ENCODE measurements at places on chromosomes 12 and 14.

- no peak for DNase-seq
These were observed 30.2 kb downstream of the KCTD10 start for GRCh38 chr12:109446869-109447268.

- DNase-seq = no peak
These were observed 38.9 kb upstream of the BDKRB2 start for GRCh38 chr14:96165493-96166436.

- no peak for DNase-seq
These were observed 9.2 kb downstream of the CD69 start for GRCh38 chr12:9751204-9752144.

- DNase-seq = no peak
These were observed 2.1 kb downstream of the GLIPR1 start for GRCh38 chr12:75482646-75483045.

DNA sequence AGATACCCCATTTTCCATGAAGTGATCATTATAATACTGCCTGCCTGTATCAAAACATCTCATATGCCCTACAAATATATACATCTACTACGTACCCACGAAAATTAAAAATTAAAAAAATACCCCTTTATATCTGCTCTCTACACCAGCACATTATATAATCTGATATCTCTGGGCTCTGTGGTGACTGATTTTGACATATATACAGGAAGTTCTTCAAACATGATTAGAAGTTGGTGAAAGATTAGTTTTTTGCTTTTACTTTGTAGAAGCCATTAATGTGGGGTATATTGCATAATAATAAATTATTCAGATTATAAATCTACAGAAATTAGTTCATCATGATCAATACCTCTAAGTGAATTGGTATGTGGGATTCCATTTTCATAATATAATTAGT, 126.7 kb upstream of the MDM1 start:
- DNase-seq = no peak

DNA sequence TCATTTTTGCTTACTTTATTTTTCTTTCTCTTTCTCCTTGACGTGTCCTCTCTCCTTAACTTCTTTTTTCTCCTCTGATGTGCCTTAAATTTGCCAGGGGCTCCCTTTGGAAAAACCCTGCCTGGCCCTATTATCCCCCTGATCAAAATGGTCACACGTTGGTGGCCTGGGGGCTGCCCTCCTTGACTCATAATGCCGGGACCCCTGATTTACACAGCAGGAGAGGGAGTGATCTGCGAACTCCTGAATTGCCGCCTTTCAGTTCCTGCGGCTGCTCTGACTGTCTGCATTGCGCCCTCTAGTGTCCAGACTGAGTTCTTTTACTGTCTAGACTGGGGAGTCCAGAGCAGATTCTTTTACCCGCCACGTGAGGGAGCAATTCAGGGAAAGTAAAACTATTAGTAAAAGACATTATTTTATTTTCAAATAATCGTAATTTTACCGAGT, 44.8 kb upstream of the GZMB start:
- no peak for DNase-seq

DNA sequence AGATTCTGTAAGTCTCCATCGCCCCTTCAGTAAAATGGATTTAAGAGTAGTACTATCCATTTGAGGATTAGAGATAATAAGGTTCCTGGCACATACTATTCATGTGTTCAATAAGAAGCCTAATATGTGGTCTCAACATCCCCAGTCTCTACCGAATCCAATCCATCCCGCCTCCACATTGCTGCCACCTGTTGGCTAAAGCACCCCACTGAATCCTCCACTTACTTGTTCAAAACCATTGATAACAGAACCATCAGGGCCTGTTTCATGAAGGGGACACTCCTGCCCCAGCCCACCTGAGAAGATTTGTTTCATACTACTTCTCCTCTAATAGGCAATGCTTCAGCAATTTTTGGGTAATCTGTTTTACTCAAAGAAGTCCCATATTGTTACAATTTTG, 147.5 kb downstream of the SLC2A13 start:
- DNase-seq = no peak

- no peak for DNase-seq
These were observed 724.8 kb downstream of the C12orf50 start for GRCh38 chr12:87304406-87304805.

DNA sequence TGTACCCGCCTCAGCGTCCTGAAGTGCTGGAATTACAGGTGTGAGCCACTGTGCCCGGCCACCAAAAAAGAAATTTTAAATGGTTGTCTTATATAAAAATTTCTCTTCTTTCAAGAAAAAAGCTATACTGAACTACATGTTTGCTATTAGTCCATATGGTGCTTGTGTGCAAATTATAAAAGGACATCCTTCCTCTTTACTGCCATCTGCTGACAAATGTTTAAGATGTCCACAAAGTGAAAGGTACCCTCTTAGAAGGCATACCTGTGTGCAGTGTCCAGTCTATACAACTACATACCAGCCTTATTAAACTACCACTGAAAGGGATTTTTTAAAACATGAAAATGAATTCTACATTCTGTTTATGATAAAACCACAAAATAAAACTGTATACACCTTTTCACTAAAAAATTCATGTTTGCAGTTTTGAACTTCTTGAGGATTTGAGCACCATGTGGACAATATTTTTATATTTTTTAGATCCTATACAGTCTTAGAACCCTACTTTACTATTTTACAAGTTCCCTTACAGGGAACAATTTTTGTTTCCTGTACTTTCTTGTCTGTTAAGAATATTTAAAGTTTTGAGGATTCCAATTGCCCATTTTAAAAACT, 32.8 kb upstream of the TOMM20L start:
- no peak for DNase-seq

DNA sequence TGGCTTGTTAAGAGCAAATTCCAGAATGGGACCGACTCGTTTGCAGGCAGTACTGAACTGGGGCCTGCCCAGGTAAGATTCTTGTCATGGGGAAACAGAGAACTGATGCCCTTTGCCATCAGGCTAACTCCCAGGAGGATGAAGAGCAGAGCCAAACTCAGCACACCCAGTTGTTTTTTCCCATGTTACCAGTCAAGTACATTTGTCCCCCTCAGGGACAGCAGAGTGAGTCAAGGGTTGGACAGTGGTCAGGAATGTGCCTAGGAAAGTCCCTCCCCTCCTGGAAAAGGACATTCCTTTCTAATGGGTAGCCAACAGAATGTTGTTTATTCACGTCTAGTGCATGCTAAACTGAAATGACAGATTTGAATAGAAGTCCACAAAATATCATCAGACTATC, 1.6 kb downstream of the ART4 start:
- no peak for DNase-seq

GRCh38 chr14:85241022-85241855, 288.7 kb upstream of the FLRT2 start:
- DNase-seq = no peak

DNA sequence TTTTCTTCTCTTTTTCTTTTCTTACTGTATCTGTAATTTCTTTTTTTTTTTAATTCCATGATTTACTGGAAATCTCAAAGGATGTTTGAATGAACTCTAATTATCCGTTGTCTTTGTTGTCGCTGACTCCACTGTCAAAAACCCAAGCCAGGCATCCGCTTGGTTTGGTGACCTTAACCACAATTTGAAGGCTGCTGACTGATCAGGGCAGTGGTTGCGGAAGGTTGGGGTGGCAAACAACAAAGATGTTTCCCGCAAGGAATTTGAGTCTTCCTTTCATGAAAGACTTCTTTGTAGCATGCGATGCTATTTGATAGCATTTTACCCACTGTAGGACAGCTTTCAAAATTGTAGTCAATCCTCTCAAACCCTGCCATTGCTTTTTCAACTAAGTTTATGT, 1013.8 kb downstream of the DIO2 start:
- DNase-seq = no peak

GRCh38 chr14:36661506-36662257, at the start of gene PAX9:
TSS of gene PAX9 (plus strand) at chr14:36661860. CDS start at chr14:36662090, 230 bp downstream.
- DNase-seq = no peak

GRCh38 chr14:104845834-104846441, 19.1 kb upstream of the CEP170B start:
- DNase-seq = no peak

GRCh38 chr12:97960741-97961608, 498.4 kb downstream of the RMST start:
- DNase-seq = no peak

GRCh38 chr14:97724265-97724731, 927.1 kb downstream of the VRK1 start:
- no peak for DNase-seq

GRCh38 chr12:70645494-70646317, 8.5 kb upstream of the PTPRB start:
- DNase-seq = no peak

GRCh38 chr12:131378861-131379665, 331.8 kb upstream of the SFSWAP start:
- DNase-seq = no peak

DNA sequence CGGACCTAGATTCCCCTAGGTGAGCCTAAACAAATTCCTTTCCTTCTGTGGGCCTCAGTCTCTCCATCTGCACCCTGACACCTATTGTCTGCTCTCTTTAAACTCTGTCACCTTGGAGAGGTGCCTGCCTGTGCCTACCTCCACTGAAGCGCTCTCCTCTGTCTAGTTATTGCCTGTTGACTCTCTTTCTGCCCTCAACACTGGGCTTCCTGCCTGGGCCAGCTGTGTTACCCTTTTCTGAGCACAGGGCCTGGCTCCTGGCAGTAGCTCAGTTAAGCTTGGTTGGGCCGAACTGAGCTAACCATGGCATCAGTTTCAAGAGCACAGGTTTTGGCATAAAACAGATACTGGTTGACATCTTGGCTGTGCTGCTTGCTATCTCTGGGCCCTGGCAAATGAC, 43.5 kb downstream of the PRMT8 start:
- no peak for DNase-seq

DNA sequence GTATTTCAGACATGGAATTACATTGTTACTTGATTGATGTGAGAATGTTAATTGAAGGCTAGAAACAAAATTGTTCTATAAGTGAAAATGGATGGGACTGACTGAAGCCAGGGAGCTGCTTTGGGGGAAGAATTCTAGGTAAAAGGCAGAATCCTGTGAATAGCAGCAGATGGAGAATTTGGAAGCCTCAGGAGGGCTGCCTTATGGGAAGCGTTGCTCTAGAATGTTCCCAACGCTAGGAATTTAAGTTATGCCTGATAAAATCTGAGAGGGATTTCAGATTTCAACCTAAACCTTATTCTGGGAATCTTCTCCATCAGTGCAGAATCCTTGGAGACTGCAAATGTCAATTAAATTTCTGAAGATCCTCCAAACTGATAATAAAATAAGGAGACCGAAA, 858.2 kb upstream of the FLRT2 start:
- no peak for DNase-seq
